Activated B cell treated with CpG ODN at 0.5 μM for 24 hours (primary cell): ENCODE measurements at places on chromosomes 2 and 18.

- H3K36me3 ChIP-seq, result no peaks in the 10 kb centered on the region
- no peak for DNase-seq
- H3K4me1 ChIP-seq, result peaks cover 80% of the 10 kb centered on the region
- H3K4me3 ChIP-seq, result peak overlapping the region; percentile 21
Observed at GRCh38 chr2:109213646-109214433, 84.8 kb downstream of the SH3RF3 start.

GRCh38 chr2:231343006-231343710 lies 52.4 kb upstream of the B3GNT7 start:
- no peaks in the 10 kb centered on the region for H3K27me3 ChIP-seq
- H3K36me3 ChIP-seq, result no peaks in the 10 kb centered on the region
- no peaks in the 10 kb centered on the region for H3K4me1 ChIP-seq
- no peak for DNase-seq
- H3K27ac ChIP-seq, result no peak overlapping the region

DNA sequence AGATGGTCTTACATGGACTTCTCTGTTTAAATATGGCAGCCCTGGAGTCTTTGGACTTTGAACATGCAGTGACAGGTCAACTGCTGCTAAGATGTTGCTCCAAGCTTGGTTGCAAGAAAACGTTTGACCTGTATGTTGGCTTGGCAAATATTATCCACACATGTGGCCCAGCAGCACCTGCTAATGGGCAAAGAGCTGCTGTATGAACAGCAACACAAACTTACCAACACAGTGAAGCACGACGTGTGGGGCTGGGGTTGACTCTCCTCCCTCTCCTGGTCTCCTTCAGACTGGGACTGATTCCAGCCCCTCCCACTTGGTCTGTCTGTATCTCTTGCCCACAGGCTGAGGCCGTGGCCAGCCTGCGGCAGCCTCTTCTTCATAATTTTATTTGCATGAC lies 3.8 kb downstream of the KCNE4 start:
- DNase-seq, result no peak
- H3K4me1 ChIP-seq, result no peaks in the 10 kb centered on the region

- no peak overlapping the region for H3K4me3 ChIP-seq
- no peaks in the 10 kb centered on the region for H3K36me3 ChIP-seq
- no peak overlapping the region for H3K27ac ChIP-seq
- H3K27me3 ChIP-seq, result peaks cover 20% of the 10 kb centered on the region
- no peak for DNase-seq
Observed at GRCh38 chr2:217942731-217943335, 60.0 kb downstream of the TNS1 start.

GRCh38 chr18:47113796-47114540 lies 36.3 kb downstream of the HDHD2 start:
- peaks cover 74% of the 10 kb centered on the region for H3K36me3 ChIP-seq
- H3K27ac ChIP-seq, result no peak overlapping the region
- H3K27me3 ChIP-seq, result no peaks in the 10 kb centered on the region

DNA sequence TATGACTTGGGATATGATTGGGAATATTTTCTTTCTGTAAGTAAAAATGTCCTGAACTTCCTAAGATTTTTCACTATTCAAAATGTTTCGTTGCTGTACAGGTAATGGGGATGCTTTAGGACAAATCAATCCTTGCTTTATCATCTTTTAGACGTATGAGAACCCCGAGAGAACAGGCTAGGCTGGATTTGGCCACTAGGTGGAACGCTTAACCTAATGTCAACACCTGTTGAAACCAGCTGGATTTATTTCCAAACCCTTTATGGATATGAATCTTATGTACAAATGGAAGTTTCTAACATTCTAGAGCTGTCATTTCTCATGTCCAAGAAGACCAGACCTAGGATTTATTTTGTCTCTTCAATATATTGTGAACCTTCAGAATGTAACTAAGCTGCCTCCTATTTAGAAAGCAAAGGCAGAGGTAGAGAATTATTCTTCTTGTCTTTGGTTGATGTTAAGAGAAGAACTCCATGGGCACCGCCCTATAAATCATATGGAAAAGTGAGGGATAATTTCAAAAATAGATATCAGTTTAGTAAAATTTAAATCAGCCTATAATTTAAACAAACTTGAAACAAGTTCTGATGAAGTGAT lies 96.7 kb downstream of the PMAIP1 start:
- H3K4me1 ChIP-seq, result no peaks in the 10 kb centered on the region
- DNase-seq, result no peak
- peaks cover 20% of the 10 kb centered on the region for H3K27me3 ChIP-seq
- no peak overlapping the region for H3K27ac ChIP-seq

GRCh38 chr2:80393991-80394390 lies 89.4 kb upstream of the LRRTM1 start:
- no peaks in the 10 kb centered on the region for H3K27me3 ChIP-seq
- H3K4me1 ChIP-seq, result no peaks in the 10 kb centered on the region
- H3K27ac ChIP-seq, result no peak overlapping the region
- H3K36me3 ChIP-seq, result no peaks in the 10 kb centered on the region
- no peak for DNase-seq
- no peak overlapping the region for H3K4me3 ChIP-seq

GRCh38 chr2:39778775-39779340 lies at the start of gene THUMPD2:
Gene THUMPD2, minus strand, starts transcription at chr2:39779258. Its CDS starts 19 bp downstream, at chr2:39779239.
- peaks cover 60% of the 10 kb centered on the region for H3K4me1 ChIP-seq
- H3K27me3 ChIP-seq, result no peaks in the 10 kb centered on the region
- DNase-seq, result peak; percentile 64
- peak within 1 kb of the TSS; percentile 82 for H3K27ac ChIP-seq
- H3K36me3 ChIP-seq, result peaks cover 4% of the 10 kb centered on the region

GRCh38 chr2:128502200-128502599 lies 183.5 kb upstream of the HS6ST1 start:
- no peaks in the 10 kb centered on the region for H3K36me3 ChIP-seq
- peaks cover 34% of the 10 kb centered on the region for H3K4me1 ChIP-seq
- no peak for DNase-seq
- no peak overlapping the region for H3K4me3 ChIP-seq

- H3K36me3 ChIP-seq, result no peaks in the 10 kb centered on the region
- peaks cover 3% of the 10 kb centered on the region for H3K27me3 ChIP-seq
- peaks cover 4% of the 10 kb centered on the region for H3K4me1 ChIP-seq
- no peak for DNase-seq
Observed at GRCh38 chr2:64485331-64485730, 31.4 kb downstream of the LGALSL start.

- no peak for DNase-seq
- no peak overlapping the region for H3K4me3 ChIP-seq
- peaks cover 22% of the 10 kb centered on the region for H3K27me3 ChIP-seq
- H3K27ac ChIP-seq, result no peak overlapping the region
- peaks cover 2% of the 10 kb centered on the region for H3K4me1 ChIP-seq
Observed at GRCh38 chr2:88190808-88191721, 20.9 kb downstream of the THNSL2 start.

DNA sequence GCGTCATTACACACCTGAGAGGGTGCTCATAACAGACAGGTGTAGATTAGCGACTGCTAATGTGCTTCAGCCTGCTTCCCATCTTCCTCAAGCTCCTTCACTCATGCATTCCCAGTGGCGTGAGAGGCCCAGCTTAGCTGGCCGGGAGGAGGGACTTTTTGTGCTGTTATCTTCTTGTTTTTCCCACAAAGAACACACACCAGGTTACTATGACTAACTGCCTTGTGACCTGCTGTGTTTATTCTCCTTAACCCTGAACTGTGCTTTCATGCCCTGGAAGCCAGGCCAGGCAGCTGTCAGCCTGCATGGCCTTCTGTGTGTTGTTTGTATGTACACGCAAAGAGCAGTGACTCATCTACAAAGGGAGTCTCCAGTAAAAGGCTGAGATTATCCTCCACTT lies 143.8 kb downstream of the PIEZO2 start:
- no peak for DNase-seq
- no peaks in the 10 kb centered on the region for H3K27me3 ChIP-seq
- no peaks in the 10 kb centered on the region for H3K4me1 ChIP-seq
- no peak overlapping the region for H3K27ac ChIP-seq
- no peaks in the 10 kb centered on the region for H3K36me3 ChIP-seq
- H3K4me3 ChIP-seq, result no peak overlapping the region

- no peak for DNase-seq
- H3K4me3 ChIP-seq, result peak overlapping the region; percentile 92
- peak overlapping the region; percentile 67 for H3K27ac ChIP-seq
Observed at GRCh38 chr2:42793334-42794270, 1.2 kb upstream of the HAAO start.
